NT2/D1 (cell line): ENCODE measurements at places on chromosomes 13 and 19.

DNA sequence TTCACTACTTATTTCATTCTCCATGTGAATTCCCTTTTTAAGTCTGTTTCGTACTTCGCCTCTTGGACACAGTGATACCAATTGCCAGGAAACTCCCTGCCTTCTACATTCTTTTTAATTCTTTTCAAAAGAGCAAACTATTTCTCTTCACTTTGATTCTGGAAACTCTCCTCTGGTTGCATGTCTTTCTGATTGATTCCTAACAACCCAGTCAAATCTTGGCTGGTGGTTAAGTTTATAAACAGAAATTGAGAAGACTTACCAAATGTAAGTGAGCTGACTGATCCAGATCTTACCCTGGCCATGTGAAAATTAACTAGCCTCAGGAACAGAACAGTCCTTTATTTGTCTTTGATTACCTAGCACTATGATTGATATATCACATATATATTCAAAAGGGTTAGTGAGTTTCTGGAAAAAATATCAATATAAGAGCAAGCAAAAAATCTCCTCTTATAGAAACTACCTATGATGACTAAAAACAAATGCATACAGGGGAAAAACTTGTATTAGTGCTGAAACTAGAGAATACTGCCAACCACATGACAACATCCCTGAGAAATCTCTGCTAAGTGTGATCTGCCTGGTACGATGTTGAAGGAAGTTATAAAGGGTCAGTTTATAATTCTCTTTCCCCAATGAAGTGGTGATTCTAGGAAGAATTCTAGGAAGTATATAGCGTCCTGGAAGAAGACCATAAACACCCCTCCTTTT is 152.6 kb upstream of the HTR2A start:
- no peak for DNase-seq

DNA sequence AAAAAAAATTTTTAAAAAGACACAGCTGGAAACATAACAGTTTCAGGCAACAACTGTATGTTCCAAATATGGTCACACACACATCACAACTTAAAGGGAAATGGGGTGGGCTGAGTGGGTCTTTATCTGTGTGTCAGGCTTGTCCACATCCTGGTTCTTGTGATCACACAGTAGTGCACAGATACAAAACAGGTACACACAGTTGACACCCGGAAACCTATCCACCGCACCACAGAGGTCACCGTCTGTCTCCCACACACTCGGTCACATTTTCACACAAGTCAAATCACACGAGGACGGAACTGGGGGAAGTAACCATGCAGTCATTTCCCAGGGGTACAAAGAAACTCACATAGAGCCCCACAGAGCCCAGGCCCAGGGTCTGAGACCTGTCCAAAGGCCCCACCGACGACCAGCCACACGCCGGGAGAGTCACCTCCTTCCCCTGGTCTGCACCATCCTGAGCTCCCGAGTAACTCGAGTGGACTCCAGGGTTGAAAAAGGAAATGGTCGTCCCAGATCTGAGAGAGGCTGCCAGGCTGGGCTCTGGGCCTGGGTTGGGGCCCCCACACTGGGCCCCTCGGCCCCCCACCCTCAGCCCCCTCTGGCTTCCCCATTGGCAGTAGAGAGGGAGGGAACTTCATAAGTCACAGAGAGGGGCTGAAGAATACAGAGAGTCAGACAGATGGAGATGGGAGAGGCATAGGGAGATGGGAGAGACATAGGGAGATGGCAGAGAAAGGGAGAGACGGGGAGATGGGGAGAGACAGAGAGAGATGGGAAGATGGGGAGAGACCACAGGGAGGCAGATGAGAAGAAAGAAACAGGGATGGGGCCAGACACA is 1.3 kb upstream of the PPAN start:
- DNase-seq = no peak

GRCh38 chr13:32229443-32229842 is 85.7 kb downstream of the ZAR1L start:
- no peak for DNase-seq

- no peak for DNase-seq
Measured at GRCh38 chr13:51874651-51875050, 12.9 kb downstream of the CCDC70 start.

- no peak for DNase-seq
Measured at GRCh38 chr13:107358866-107359265, 790.9 kb upstream of the ARGLU1 start.
